IMR-90 (cell line): ENCODE measurements at places on chromosomes 16 and 17. TPM values are rescaled to one million over a fixed set of nuclear protein-coding genes. Genes with fewer than 3 reads are reported as not detected.

GRCh38 chr16:53822936-53823529, 119.1 kb downstream of the FTO start:
- peaks cover 8% of the 10 kb centered on the region for H3K36me3 ChIP-seq
- H3K4me3 ChIP-seq: no peak overlapping the region
- H3K27me3 ChIP-seq: no peaks in the 10 kb centered on the region
- H3K4me1 ChIP-seq: peaks cover 12% of the 10 kb centered on the region
- DNase-seq: no peak

Gene C16orf46
- 0.27 and 0.55 TPM in 2 replicates for polyA plus RNA-seq

DNA sequence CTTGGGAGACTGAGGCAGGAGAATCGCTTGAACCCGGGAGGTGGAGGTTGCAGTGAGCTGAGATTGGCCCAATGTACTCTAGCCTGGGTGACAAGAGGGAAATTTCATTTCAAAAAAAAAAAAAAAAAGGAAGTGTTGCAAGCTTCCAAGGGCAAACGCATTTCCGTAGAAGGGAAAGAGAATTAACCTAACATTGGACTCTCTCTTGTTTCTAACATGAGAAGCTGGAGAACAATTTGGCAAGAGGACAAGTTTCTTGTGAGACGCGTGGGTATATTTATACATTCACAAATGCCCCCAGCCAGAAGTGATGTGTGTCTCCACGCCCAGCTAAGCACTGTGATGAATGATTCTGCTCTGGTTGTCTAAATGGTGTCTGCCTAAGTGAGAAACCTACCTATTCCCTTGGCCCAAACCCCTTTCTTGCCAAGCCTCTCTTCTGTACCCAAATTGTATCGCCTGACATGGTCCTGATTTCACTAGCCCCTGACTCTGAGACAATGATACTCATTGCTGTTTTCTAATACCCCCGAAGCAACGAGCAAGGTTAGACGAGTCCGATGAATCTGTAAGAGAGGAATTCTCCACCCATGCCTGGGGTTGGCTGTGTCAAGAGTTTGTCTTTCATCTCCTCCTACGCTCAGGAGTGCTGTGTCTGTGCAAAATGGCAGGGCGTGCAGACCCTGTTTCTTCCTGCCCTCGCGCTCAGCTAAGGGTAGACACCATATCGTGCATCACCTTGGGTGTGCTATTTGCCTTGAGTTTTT, 14.2 kb upstream of the ST6GALNAC2 start:
- H3K27ac ChIP-seq: no peak overlapping the region
- peak; percentile 18 for DNase-seq
- H3K4me3 ChIP-seq: no peak overlapping the region
- no peaks in the 10 kb centered on the region for H3K27me3 ChIP-seq
- H3K4me1 ChIP-seq: peaks cover 2% of the 10 kb centered on the region; the same call in 1 of the 2 replicates

DNA sequence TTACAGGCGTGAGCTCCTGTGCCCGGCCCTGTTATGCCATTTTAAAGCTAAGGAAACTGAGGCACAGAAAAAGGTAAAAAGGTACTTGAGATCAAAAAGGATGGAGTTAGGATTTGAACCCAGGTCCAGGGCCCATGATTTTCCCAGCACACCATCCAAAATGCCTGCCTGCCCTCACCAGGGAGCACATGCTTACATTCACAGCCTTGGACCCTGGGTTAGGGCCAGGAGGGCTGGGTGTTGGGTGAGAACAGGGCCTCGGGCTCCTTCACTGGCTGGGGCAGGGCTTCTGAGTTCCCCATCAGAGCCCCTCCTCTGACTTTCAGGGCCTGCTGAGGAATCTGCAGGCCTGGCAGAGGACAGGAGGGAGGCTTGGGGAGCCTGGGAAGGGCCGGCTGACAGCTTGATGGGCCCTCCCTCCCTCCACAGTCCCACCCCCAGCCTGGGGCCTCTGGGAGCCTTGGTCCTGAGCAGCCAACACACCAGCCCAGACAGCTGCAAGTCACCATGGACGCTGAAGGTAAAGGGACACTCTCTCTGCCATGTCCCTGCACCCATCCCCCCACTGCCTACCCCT, at the start of gene QPRT:
QPRT (plus strand) TSS at position 490 of the 577 bp plus-strand sequence; CDS start at position 508, 18 bp downstream.
- H3K27ac ChIP-seq: peak within 1 kb of the TSS; percentile 56; the same call in 1 of the 2 replicates
- H3K36me3 ChIP-seq: no peaks in the 10 kb centered on the region

DNA sequence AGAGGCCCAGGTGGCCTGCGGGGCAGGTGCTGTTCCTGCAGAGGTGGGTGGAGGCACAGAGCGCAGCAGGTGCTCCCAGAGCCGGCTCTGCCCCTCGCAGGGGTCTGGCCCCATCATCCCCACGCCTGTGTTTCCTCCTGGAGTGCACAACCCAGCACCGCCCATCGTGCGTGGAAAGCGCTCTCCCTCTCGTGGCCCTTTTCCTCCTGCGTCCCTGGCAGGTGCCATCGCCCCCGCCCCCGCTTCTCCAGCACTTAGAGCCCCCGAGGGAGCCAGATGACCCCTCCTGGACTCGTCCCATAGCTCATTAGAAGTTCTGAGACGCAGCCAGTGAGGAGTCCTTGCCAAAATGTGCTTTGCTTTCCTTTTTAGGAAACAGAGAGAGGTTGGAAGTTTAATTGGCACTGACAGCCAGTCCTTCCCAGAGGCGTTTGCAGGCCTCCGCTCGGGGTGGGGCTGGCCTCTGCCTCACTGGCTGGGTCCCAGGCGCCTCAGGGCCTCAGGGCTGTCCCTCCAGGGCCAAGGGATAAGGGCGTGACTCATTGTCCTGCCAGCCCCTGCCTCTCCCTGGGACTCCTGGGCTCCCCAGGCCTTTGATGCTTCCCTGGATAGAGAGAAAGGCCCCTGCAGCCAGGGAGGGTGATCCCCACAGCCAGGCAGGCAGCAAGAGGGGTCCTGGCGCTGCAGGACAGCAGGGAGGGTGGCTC, 32.2 kb upstream of the CHMP6 start:
- H3K4me1 ChIP-seq: peaks cover 13% of the 10 kb centered on the region
- H3K4me3 ChIP-seq: no peak overlapping the region
- peak; percentile 48 for DNase-seq

Gene ZNRF1
- 20.7 and 24.9 TPM in 2 replicates for polyA plus RNA-seq

GRCh38 chr17:29591146-29591736, 1.7 kb upstream of the ANKRD13B start:
- H3K4me3 ChIP-seq: no peak overlapping the region
- no peaks in the 10 kb centered on the region for H3K36me3 ChIP-seq
- H3K4me1 ChIP-seq: peaks cover 40% of the 10 kb centered on the region

Gene NLGN2
- 36.7 and 38.1 TPM in 2 replicates for polyA plus RNA-seq

- H3K4me1 ChIP-seq: no peaks in the 10 kb centered on the region
- no peaks in the 10 kb centered on the region for H3K36me3 ChIP-seq
- no peaks in the 10 kb centered on the region for H3K27me3 ChIP-seq
Measured at GRCh38 chr16:24255456-24256371, at the start of gene CACNG3. CACNG3 (plus strand) TSS chr16:24256335; CDS start chr16:24256755, 420 bp downstream.
